ENCODE measurements at places on chromosomes 13 and 19.

GRCh38 chr13:26186118-26186870 is 35.8 kb downstream of the RNF6 start:
- DNase-seq, result peak; percentile 50

GRCh38 chr13:98468929-98469328 is 108.0 kb downstream of the STK24 start:
- DNase-seq, result no peak

DNA sequence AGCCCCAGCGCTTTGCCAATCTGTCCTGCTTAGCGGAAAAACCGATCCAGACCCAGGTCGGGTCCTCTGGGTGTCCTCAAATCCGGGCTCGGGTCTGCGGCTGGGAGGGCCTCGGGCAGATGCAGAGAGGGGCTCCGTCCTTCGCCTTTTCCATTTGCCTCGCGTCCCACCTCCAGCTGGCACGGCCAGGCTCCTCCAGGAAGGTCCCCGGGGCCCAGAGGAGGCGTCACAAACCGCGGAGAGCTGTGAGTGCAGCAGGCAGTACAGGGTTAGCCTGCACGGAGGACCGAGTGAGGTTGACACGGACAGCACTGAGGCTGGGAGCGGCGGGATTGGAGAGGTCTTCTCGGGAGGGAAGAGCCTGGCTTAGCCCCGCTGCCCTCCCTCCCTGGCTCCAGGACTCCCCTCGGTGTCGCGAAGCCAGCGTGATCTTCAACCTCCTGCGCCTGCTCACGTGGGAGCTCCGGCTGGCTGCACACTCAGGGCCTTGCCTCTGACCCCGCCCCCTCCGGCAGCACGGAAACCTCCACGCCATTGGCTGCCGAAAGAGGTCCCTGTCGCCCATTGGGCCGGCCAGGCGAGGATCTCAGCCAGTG is 2.8 kb upstream of the IFNL2 start:
- no peak for DNase-seq

DNA sequence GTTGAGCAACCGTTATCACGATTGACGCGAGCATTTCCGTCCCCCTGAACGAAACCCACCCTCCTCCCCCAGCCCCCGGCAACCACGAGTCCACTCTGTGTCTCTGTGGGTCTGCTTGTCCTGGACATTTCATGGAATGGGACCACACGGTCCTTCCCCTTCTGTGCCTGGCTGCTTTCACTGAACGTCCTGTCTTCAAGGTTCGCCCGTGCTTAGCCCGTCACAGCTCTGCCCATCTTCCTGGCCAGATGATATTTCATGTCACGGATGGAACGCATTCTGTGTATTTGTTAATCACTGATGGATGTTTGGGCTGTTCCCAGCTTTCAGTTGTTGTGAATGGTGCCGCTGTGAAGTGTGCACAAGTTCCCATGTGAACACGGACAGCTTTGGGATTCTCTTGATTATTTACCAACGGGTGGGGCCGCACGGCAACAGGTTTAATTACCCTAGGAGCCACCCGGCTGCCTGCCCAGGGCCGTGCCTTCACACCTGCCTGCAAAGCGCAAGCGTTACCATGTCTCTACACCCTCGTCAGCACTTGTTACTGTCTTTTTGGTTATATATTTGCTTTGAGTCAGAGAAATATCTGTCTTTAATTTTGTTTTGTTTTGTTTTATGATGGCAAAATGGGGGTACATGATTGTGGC is 42.5 kb downstream of the RASA3 start:
- DNase-seq, result no peak

GRCh38 chr19:56372281-56372680 is 21.1 kb downstream of the ZNF582 start:
- DNase-seq, result no peak

GRCh38 chr13:72244788-72245187 is 377.8 kb upstream of the DACH1 start:
- DNase-seq, result no peak

- DNase-seq, result no peak
Observed at GRCh38 chr19:49559928-49560327, 20.4 kb downstream of the NOSIP start.

- DNase-seq, result no peak
Observed at GRCh38 chr13:73991384-73991783, 142.8 kb downstream of the KLF12 start.

DNA sequence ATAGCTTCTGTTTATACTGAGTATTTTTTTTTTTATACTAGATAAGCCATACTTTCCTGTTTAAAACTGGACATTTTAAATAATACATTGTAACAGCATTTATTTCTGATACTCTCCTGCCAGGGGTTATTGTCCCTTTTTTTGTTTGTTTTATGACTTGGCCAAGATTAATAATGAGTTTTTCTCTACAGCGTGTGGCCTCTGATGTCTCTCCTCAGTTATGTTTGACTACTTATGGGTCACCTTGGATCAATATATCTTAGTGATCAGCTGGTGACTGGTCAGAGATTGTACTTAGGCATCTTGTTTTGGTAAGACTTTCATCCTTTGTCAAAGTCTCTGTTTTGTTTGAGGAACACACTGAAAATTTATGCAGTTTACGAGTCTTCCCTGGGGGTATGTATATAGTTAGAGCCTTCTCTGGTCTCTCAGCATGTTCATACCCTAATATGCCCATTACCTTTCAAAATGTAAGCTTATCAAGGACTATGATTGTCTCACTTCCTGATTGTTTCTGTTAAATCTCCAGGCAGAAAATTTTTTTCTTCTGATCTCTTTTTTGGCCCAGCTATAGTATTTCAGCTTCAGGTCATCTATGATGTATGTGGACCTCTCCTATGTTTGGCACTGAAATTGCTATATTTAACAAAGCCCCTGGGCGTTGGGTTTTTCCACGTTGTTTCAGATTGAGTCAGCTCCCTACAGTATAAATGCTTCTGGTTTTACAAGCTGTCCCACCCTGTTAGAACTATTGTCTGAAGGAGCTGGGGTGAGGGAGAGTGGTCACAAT is 87.9 kb downstream of the URI1 start:
- no peak for DNase-seq

DNA sequence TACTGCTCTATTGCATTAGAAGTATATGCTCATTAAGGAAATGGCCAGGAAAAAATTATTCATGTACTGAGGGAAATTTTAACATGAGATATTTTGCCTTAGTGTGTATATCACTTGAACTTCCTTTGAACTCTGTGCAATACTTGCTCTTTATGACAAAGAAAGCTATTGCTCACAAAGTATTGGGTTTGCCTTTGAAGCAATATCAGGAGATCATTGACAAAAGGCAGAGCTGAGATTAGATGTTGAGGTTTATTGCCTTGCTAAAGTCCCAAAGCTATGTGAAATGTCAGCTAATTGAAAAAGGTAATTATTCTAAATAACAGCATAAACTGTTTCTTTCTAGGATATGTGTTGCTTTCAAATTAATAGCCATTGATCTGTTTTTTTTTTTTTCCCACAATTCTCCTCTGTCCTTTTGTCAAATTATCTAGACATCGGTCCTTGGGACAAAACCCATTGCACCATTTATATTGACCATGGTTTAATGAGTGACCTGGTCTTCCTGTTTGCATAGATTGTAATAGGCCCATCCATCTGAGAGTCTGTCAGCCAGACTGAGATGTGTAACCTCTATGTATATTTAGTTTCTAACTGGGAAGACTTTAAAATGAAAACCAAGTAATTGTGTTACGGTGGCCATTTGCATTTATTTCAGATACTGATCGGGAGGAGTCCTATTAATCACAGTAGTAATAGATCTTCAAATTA is 752.7 kb upstream of the GPC6 start:
- DNase-seq, result no peak

GRCh38 chr13:33757713-33758112 is 60.2 kb upstream of the RFC3 start:
- DNase-seq, result no peak

GRCh38 chr19:36215276-36216123 is 594 bp downstream of the ZNF146 start:
- no peak for DNase-seq

DNA sequence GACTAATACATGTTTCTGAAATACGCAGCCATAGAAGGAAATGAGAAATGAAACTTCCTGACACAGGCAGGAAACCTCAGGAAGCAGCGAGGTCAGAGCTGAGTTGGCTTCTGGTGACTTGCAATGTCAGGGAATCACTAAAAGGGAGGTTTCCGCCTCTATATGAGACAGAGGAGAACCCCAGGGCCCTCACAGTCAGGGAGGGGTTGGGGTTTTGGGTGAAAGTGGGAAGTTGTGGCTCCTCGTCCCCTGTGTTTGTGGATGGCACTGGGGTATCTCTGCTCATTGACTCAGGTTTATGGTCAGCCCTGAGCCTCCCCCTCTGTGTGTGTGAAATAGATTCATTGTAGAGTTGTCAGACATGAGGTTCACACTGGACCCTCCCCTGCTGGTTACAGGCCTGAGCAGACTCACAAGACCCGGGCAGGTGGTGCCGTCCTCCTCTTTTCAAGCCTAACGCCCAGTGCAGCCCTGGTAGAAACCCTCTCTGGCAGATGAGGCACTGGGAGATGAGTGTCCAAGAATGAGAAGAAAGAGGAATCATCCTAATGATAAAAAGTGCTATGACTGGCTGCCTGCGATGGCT is 5.5 kb upstream of the LILRA6 start:
- no peak for DNase-seq

DNA sequence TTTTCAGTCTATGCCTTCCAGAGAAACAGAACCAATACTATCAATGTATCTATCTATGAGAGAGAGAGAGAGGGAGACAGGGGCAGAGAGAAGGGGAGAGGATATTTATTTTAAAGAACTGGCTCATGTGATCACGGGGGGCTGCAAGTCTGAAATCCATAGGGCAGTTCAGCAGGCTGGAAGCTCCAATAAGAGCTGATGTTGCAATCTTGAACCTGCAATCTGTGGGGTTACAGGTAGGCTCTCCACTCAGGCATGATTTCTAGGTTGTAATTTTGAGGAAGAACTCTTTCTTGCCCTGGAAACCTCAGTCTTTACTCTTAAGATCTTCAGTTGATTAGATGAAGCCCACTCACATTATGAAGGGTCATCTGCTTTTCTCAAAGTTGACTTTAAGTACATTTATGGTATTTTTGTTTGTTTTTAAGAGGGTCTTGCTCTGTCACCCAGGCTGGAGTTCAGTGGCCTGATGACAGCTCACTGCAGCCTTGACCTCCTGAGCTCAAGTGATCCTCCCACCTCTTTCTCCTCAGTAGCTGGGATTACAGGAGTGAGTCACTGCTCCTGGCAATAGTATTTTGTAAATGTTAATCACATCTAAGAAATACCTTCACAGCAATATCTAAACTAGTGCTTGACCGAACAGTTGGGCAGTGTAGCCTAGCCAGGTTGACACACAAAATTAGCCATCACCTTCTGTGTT is 376.4 kb downstream of the FGF9 start:
- no peak for DNase-seq

GRCh38 chr19:18999016-18999758 is 34.1 kb downstream of the SUGP2 start:
- DNase-seq, result no peak

DNA sequence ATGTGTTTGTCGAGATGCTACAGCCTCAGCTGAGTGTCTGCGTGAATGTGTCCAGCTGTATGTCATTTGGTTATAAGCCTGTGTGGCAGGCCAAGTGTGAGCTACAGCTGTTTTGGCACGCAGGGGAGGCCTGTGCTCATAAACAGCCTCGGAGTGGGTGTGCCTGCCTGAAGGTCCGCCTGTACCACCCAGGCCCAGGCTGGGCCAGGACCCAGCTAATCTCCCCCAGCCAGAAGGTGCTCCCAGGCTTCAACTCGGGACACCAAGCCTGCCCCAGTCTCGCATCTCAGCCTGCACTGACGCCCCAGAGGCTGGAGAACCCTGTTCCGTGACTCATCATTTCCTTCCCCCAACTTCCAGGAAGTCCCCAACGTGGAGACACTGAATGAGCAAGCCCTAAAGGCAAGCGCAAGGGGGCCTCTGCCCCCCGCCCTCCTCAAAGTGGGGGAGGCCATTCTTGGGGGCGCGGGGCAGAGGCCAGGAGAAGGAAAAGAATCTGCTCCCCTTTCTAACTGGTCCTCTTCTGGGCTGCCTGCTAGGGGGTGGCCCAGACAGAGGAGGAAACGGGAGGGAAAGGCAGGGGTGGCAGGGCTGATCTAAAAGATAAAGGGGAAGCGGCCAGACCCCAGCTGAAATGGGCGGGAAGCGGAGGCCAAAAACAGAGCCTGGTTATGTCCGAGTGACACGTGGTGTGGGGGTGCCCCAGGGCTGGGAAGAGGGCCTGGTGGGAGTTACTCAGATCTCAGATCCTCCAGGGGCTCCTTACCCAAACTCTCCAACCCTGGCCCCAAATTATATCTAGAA is 2.0 kb downstream of the SLC1A5 start:
- DNase-seq, result no peak

GRCh38 chr13:24008679-24009078 is 111.4 kb upstream of the C1QTNF9B start:
- no peak for DNase-seq

DNA sequence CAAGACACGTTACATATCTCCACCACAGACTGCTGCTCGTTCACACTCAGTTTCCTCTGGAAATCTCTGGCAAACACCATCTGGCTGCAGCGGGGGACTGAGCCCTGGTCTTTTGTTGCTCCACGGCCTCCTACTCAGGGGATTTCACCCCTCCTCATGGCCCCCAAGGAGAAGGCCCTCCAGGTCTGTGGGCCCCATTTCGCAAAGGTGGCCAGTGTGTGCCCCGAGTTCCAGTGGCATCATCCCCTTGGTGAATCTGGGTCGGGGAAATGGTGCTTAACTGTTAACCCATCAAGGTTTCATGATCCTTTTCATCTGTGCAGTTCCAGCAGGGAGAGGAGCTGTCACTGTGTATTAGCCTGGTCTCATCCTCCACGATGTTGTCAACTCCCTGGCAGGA is 235.4 kb upstream of the MAB21L1 start:
- no peak for DNase-seq

DNA sequence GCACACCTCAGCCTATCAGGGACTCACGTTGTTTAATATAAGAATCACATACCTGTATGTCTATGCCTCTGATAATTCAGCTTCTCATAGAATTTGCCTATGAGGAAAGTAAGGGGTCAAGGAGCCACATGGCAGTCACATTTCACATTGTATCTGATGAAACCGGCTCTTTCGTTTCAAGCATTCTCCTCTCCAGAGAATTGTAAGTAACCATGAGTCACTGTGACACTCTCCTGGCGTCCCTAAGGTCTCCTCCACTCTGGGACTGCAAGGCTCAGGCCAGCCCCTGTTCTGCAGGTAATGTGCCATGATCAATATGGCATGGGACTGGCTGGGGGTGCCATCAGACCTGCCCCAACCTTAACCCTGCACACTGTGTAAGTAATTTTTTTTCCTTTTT is 503.3 kb downstream of the COG6 start:
- no peak for DNase-seq

DNA sequence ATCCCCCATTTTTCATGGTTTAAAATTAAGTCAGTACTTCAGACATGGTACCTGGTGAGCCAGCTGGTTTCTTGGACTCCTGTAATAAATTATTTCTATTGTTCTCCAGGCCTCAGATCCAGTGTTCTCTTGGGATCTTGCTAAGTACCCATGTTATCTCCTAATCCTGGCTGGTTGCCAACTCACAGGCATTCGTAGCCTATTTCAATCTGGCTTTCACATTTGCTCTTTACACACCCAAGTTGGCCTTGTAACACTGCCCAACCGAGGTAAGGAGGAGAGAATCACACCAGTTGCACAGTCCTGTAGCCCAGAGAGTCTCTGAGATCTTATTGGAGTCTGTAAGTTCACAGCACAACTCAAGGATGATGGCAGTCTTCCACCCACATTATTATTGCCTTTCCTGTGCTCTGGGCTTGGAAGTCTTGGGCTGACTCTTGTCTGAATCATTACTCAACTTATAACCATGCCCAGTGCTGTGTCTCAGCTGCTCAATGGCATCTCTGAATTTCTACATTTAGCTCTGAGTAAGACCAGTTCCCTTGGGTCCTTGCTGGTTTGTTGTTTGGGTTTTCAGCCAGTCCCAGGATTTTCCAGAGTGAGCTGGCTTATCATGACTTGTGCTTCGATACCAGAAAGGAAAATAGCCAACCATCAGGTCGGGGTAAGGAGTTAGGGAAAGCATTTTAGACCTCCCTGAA is 76.6 kb upstream of the KLF12 start:
- no peak for DNase-seq

Data from cortex of kidney (tissue), 1 donor.